ENCODE measurements at places on chromosomes 12 and 14. TPM values are rescaled to one million over a fixed set of nuclear protein-coding genes. Genes with fewer than 3 reads are reported as not detected.

DNA sequence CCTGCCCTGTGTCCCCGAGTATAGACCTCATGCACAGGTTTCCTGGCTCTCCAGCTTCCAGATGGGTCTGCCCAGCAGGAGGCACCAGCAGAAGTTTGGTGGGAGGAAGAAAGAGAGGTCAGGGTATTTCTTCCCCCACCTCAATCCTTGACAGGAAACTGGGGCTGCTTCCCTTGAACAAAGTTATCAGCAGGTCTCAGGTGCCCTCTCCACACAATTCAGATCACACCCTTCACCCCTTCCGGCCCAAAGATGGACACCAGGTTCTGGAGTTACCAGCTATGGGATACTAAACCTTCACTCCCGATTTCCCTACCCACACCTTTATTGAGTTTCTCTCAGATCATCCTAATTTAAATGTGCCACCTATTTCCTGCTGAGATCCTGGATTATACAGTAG is 1.2 kb downstream of the SART3 start:
- no peak for DNase-seq

- peak; percentile 85 for DNase-seq
These were observed 3.5 kb downstream of the PTPN21 start for GRCh38 chr14:88551094-88551870.

- DNase-seq, result no peak
These were observed 389 bp downstream of the OR4K13 start for GRCh38 chr14:20035449-20035848.

OAS2 gene
- 6.8 TPM for total RNA-seq

GRCh38 chr12:6207259-6207925 is 7.2 kb downstream of the CD9 start:
- DNase-seq, result no peak

SLCO1A2 gene
- not detected for total RNA-seq

DNA sequence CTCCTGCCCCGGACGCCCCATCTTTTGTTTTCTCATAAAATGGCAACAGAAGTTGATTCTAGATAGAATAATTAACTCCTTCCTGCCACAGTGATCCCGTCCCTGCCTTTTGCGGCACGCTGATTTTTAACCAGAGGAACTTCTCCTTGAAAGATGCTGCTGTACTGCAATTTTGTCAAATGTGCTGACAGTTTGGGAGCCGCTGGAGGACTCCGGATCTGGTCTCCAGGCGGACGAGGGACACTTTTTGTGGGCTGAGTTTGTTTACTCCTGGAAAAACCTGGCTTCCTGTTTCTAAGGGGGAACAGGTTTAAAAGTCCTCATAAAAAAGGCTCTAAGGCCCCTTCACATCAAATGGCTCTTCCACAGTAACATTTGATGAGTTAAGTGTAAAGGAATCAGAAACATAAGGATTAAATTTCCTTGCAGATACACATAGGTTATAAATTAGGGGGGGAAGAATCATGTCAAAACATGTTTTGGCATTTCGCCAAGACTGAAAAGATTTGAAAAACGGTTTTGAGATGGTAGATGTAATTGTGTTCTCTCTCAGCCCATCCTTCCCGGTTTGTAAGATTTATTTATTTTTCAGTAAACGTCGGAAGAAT is 15.5 kb downstream of the FZD10 start:
- no peak for DNase-seq

GRCh38 chr14:100033347-100034075 is 31.7 kb upstream of the EVL start:
- DNase-seq, result no peak

- no peak for DNase-seq
These were observed 208.0 kb upstream of the DIO2 start for GRCh38 chr14:80419345-80419744.

IRF9 gene
- total RNA-seq, result 33.1 TPM

GRCh38 chr12:100170313-100170858 is 27.7 kb upstream of the BLTP3B start:
- no peak for DNase-seq

PTCSC3 gene
- total RNA-seq, result not detected

DNA sequence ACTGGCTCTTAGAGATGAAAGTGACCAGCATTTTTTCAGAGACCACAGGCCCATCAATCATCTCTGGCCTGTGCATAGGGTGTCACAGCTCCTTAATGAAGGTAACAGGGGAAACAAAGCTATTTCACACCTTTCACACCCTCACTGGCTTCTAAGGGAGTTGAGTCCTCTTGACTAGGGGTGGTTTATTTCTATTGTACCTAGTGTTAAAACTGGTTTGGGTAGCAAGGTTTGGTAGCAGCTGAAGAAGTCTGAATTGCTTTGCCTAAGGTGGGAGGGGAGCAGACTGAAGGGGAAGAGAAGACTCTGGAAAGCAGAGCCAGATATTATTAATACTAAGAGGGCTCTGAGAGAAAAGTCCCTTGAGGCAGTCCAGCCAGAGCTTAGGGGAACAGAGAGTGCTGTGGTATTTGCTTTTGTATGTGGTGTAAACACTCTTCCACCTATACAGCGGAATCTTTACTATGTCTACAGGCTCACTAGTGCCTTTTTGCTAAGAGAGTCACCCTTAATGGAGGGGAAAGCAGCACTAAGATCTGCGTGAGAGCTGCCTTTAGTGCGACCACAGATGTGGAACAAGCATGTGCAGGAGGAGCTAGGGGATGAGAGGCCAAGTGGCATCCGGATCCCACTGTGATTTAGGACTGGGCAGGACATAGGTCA is 95.8 kb downstream of the STXBP6 start:
- DNase-seq, result no peak

DNA sequence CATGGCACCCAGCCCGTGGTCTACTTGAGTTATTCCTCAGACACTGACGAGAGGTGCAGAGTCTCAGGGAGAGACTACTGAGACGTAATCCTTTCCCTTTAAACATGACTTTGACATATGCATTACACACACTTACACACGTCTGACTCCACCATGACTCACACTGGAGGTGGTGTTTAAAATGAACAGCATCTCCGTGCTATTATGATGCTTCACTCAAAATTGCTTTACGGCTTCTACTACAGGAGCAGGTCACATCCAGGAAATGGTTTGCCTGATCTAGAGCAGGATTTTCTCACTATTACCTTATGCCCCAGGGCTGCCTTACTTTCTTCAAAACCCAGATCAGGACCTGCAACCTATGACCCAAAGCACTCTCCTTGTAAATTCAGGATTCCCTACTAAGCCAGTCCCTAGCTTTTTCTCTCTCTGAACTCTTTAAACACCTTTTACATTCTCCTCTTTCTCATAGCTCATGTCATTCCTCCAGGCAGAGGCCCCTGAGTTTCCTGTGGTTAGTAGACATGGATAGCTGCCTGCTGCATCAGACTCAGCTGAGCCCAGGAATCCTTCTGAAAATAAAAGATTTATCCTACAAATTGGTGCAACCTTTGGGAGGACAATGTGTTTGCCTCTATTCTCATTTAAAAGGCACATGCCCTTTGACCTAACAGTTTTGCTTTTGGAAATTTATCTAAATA is 31.2 kb downstream of the TMCC3 start:
- no peak for DNase-seq

TSPAN19 gene
- total RNA-seq, result not detected

DNA sequence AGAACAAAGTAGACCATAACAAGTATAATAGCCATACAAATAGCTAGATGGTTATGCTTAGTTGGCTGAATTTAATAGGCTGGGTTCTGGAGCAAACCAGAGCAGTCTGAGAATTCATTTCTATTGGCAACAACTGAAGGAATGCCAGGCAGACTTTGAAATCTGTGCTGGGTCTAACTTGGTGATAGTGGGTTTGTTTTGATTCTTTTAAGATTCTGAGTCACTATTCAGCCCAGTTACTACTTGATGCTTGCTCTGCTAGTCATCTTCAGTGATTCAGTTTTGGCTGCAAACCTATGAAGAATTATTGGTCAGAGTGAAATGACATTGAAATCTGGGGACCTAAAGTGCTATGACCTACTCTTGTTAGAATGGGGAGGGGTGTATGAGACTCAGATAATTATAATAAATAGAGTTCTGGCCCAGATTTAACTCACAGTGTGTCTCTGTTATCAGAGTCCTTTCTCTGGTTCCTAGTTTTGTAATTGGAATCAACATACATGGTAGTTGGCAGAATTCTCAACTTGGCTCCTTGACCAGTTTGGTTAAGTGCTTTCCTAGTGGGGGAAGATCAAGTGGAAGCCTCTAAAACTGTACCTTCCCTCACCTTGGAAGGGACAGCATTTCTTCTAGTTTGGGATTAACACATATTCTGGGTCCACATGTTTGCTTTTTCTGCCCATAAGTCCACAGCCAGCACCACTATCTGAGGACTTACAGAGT is 43.5 kb downstream of the MNAT1 start:
- no peak for DNase-seq

- no peak for DNase-seq
These were observed 10.3 kb downstream of the VEZT start for GRCh38 chr12:95227818-95228356.

DNA sequence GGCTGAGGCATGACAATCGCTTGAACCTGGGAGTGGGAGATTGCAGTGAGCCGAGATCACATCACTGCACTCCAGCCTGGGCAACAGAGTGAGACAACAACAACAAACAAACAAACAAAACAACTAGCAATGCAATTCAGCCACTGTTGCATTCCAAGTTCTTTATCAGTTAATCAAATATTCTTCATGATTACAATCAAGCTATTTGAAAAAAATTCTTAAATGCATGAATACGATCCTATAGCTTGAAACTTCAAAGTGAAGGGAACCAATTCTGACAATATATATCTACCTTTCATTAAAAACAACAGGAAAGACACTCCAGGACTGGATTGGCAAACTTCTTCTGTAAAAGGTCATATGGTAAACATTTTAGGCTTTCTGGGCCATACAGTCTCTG is 31.3 kb upstream of the OTX2 start:
- DNase-seq, result no peak

GRCh38 chr12:115135800-115136211 is 451.8 kb upstream of the TBX3 start:
- peak; percentile 72 for DNase-seq

GRCh38 chr14:87331991-87332390 is 661.0 kb downstream of the GALC start:
- DNase-seq, result no peak

DNA sequence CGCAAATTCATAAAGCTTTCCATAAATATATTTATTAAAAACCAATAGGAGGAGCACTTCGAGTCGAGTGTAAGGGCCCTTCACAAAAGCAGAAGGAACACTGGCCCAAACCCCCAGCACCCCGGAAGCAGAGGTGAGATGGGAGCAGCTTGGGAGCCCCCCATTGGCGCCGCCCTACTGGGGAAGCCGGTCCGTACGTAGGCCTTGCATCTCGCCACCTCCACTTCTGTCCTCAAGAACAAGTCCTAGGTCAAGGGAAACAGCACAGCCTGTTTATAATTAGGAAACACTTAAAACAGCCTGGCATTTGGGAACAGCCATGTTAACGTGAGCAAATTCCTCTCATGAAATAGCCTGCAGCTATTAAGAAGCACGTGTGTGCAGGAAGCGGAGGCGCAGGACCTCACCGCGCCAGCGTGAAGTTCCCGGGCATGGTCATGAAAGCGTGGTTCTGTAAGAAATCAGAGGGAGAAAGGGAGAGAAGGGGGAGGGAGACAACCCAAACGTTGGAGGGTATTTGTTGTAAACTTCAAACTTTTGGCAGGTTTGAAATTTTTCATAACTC is 7.7 kb downstream of the ANKRD9 start:
- DNase-seq, result no peak

KLRK1 gene
- 0.59 TPM for total RNA-seq

DNA sequence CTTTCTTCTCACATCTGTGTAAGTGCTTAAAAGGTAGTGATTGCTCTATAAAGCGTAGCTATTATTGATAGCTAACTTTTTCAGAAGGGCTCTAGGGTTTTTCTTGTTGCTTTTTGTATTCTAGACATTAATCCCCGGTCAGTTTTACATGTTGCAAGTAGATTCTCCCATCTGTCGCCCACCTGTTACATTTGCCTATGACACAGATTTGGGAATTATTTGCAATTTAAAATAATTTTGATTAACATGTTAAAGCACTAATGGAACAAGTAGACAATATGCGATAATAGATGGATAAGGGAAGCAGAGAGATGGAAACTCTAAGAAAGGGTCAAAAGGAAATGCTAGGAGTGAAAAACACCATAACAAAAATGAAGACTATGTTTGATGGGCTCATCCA is 44.5 kb downstream of the DIO3 start:
- DNase-seq, result no peak

DAO gene
- not detected for total RNA-seq

LUM gene
- total RNA-seq, result 130 TPM

DNA sequence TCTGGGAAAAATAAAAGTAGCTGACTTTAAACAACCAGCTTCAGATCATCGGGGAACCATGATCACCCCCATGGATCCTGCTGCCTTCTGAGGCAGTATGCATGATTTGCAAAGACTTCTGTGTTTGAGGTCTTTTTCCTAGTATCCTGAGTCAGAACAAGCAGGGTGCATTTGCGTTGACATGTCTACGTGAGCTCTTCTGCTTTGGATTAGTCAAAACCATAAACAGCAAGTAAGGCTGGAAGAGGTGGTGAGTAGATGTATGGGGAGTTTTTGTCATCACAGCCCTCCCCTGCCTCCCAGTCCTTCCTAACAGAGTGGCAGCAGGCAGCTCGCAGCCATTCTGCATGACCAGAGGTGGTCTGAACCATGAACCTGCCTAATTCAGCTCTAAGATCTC is 24.1 kb downstream of the PLEKHG7 start:
- no peak for DNase-seq

DNA sequence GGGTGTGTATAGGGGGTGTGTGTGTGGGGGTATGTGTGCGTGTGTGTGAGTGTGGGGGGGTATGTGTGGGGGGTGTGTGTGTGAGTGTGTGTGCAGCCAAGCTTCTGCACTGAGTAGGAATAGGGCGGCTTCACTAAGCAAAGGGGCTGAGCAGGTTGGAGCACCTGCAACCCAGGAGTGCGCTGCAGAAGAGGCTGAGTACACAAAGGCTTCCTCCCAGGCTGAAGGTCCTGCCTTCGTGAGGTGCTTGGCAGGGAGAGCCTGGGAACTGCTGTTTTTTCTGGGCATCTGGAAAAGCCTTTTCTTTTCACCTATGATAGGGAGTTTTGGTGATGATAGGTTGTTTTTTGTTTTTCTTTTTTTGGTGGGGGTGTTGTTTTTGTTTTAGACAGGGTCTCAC is 6.0 kb upstream of the NUDT14 start:
- DNase-seq, result no peak

- no peak for DNase-seq
These were observed 154.3 kb downstream of the TSPAN9 start for GRCh38 chr12:3231399-3231876.
